ENCODE measurements at places on chromosomes 6 and 20.

DNA sequence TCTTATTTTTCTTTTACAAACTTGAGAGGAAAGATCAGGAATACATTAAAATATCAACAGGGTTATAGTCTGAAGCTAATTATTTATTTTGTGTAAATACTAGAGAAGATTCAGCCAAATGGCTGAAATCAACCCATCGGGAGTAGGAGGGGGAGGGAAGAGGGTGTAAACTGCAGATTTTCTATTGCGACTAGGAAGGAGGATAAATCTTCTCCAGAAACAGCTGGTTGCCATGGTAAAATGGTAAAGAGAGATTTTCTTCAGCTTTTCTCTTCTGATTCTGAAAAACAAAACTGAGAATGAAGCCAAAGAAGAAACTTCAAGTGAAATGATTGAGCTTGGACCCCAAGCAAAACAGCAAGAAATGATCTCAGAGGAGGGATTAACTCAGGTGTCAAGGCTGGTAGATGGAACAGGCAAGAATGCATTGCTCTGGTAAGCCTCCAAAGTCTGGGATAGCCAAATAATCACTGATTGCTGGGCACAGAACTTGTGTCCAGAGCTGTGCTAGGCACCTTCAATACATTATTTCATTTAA lies 193.5 kb upstream of the SPTLC3 start:
- no peak for DNase-seq

GRCh38 chr6:22925304-22925835 lies 356.0 kb downstream of the HDGFL1 start:
- DNase-seq, result no peak

DNA sequence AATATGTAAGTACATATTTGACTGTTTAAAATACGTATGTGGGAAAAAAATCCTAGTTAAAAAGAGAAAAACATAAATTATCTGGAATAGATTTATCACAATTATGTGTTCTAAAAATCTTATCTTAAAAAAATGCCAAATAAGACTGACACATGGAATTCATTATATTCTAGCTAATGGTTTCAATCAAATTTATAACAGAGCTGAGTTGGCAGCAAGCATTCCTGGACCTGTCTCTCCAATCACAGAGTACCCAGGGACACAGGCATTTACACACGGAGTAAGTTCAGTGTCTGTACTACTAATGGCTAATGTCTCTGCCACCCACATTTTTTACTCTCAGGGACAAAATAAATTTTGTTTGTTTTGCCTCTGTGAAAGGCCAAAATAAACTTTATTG lies 122.3 kb downstream of the RPS12 start:
- no peak for DNase-seq

- no peak for DNase-seq
Observed at GRCh38 chr6:129130106-129130505, 247.2 kb downstream of the LAMA2 start.

DNA sequence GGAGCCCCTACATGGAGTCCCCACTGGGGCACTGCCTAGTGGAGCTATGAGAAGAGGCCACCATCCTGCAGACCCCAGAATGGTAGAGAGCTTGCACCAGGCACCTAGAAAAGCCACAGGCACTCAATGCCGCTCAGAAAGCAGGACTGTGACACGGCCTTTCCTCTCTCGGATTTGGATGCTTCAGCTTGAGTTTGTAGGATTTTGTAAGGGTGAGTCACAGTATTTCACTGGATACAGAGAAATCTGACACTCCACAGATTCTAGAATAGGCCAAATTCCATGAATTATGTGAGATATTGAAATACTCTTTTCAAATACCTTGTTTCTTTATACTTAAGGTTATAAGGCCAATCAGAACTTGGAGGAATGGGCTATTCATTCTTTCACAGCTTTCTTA lies 424.5 kb downstream of the HTR1B start:
- no peak for DNase-seq

- no peak for DNase-seq
Observed at GRCh38 chr20:44423480-44423879, 52.2 kb upstream of the TTPAL start.

DNA sequence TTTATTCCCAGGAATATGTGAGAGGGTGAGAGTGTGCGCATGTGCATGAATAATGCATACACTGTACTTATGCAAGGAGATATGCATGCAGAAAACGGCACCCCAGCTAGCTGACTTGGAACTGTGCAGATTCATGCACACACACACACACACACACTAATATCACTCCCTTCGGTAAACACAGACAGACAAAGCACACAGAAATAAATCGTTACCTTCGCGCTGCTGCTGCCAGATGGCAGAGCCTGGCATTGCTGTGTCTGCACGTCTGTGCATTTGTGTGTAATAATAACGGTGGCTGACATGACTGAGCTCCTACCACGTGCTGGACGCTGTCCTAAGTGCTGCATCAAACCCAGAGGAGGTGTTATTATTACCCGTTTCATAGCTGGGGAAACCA lies 36.8 kb downstream of the PREX1 start:
- no peak for DNase-seq

GRCh38 chr6:141152951-141153350 lies 979.8 kb upstream of the GJE1 start:
- DNase-seq, result no peak

DNA sequence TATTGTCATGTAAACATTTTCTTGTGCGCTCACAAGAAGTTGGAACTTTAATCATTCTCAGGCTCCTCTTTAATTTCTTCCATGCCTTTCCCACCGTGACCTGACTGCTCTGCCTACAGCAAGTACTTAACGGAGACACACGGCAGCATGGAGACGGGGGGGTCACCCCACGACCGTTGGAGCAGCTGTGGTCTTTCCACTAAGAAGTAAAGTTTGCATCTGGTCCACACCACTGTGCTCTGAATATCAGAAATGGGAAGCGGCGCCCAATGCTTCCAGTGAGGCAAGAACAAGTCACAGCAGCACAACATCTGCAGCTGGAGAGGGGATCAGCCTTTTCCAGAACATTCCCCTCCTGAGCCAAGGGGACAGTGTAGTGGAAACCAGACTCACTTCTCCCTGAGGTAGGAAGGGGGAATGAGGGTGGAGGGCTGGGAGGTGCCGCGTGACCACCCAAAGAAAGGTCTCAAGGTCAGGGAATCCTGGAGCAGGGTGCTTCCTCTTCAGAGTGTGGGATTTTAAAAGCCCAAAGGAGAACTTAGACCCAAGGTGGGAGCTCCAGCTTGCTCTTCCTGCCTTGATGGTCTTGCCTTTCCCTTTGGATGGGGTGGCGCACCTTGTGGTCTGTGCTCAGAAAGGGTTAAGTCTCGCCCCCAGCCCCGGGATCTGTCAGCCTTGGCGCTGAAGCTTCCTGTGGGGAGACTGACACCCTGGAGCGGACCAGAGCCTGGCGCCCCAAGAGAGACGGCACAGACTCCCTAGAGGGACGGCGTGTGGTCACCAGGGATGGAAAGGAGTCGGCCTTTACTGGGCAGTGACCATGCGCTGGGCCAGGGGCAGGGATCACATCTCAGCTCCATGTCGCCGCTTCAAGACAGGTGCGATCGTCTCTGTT lies 25.6 kb upstream of the SMOC2 start:
- DNase-seq, result no peak

DNA sequence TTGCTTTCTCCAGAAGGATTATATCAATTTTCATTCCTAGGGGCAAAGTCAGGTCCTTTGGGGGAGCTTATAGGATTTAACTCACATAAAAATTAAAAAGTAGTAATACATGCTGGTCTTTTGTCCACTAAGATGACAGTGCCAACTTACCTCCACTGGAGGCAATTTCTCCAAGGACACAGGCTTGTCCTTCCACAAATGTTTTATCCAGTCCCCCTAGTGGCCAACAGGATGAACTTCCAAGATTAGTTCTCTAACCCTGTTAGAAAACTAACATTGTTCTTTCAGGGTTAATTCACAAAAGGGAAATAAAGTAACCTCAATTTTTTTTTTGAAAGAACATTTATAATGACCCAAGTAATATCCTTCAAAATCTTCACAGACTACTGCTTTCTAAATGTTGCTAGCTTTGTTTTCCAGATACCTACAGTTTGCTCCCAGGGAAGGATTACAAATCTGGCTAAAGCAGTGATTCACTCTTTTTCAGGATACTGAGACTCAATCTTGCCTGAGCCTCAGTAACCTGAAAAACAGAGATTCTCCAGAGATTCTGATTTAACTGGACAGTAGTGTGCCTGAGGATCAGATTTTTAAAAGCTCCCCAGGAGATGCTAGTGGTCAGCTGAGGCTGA lies 31.7 kb upstream of the UBR2 start:
- peak; percentile 9 for DNase-seq

DNA sequence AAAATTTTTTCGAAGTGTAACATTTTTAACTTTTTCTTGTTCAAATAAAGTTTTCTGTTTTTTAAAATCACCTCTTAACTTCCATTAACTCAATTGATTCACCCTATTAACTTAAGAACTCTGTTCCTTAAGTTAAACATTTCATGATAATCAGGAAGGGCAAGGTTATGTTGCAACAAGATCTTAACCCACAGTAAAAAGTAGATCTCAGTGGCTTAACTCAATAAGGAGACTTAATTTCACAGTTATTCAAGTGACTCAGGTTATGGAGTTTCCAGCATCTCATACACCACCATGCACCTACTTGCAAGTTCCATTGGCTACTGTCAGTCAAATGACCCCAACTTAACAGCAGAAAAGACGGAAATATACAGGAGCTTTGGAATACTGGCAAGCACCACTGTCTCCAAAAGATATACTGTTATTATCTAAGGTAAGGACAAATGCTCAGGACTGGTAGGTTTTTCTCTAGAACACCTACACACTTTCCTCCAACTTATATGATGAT lies 11.2 kb downstream of the HLA-DQB1 start:
- no peak for DNase-seq

GRCh38 chr6:155126727-155127439 lies 131.8 kb downstream of the TIAM2 start:
- no peak for DNase-seq

- DNase-seq, result no peak
Observed at GRCh38 chr6:111579816-111580215, 25.9 kb downstream of the TRAF3IP2 start.

DNA sequence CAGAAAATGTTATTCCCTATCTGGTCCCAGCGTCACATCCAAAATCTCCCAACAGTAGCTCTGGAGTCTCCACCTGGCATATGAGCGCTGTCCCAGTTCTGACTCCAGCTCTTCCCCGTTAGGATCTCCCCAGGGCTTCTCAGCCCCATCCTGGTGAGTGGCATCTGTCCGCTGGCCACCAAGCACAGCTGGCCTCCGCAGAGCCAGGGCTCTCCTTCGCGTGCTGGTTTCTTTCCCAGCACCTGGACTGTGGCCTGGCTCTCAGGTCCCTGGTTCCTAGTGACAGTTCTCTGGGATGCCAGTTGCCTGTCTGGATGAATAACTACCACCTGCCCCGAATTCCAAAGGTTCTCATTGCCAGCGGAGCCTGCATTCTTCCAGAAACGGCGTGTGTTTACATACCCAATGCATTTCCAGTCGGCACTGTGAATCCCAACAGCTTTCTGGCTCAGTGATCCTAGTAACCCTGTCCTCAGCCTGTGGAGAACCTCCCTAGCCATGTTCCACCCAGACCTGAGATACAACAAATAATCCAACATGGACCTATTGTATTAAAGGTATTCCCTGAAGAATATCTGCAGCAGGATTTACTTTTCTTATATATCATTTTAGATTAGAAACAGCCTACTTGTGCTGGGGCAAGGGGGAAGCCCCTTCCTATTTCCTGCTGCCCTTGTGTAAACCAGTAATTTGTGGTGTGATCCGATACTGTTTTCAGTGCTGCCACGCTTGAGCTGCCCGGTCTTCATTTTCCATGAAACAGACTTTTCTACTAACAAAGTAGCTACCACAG lies 69.9 kb upstream of the PDE10A start:
- DNase-seq, result no peak

DNA sequence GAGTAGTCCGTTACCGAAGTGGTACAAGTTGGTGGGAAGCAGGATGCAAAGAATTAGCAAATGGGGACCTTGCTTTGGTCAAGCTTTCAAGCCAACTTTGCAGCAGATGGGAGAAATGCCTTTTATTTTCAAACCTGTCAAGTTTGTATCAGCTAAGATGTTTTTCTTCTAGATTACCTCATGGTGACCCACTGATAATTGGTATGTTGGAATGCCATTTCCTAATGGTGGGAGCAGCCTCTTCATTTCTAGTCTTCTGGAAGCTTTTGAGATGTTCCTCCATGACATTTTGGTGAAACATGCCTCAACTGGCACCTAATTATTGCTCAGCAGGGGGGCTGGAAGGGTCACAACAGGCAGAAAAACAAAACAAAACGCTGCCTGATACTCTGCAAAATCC lies 43.7 kb downstream of the ADNP start:
- no peak for DNase-seq

DNA sequence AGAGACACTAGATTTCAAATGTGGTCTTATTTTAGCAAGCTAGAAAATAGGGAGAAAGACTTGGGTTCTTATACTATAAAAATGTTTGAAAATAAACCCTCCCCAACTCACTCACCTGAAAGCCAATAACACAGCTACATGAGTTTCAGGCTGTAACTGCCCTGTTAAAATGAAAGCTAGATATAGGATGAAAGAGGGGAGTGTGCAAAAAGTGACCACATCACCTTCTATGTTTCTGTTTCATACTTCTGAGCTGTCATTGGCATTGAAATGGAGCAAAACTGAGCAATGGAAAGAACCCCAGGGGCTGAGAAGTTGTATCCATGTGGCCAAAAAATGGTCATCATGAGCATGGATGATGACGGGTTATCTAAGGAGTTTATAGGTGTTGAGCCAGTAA lies 148.1 kb upstream of the TENT5A start:
- DNase-seq, result no peak

- no peak for DNase-seq
Observed at GRCh38 chr6:25842526-25842925, 10.7 kb upstream of the SLC17A1 start.

DNA sequence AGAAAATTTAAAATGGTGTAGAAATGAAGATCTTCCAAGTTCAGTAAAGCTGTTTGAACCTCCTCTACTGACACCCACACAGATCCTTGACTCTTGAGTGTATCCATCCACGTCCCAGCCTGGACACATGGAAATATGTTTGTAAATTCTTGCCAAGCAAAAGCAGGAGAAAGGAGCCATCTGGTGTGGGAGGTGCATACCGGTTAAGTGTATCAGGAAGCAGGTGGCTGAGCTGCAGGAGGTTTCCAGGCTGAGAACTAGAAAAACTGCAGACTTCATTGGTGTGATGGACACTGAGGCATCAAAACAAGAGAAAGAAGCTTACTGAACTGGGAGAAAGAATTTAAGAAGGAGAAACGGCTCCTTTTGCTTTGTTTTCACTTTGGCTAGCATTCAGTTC lies 229.9 kb upstream of the GRIK2 start:
- DNase-seq, result no peak

DNA sequence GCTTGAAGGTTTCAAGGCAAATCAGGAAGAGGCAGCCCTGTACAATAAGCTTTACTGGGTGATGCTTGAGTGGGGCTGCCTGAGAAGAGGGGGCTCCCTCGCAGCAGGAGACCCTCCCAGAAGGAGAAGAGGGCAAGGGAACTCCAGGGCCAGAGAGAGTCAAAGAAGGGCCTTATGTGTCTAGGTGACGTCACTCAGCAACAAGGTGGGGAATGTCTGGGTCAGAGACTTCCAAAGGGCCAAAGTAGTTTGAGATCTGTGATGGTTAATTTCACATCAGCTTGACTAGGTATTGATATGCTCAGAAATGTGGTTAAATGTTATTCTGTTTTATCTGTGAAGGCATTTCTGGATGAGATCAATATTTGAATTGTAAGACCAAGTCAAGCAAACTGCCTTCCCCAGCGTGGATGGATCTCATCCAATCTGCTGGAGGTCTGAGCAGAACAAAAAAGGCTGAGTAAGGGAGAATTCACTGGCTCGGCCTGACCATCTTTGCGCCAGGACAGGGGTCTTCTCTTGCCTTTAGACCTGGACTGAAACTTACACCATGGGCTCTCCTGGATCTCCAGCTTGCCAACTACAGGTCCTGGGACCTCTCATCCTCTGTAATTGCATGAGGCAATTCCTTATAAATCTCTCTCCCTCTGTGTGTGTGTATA lies 35.9 kb downstream of the MAS1 start:
- DNase-seq, result no peak
